ENCODE measurements at places on chromosomes 3 and 15.

GRCh38 chr3:24161841-24162240 is 216.8 kb downstream of the NR1D2 start:
- no peak for DNase-seq

DNA sequence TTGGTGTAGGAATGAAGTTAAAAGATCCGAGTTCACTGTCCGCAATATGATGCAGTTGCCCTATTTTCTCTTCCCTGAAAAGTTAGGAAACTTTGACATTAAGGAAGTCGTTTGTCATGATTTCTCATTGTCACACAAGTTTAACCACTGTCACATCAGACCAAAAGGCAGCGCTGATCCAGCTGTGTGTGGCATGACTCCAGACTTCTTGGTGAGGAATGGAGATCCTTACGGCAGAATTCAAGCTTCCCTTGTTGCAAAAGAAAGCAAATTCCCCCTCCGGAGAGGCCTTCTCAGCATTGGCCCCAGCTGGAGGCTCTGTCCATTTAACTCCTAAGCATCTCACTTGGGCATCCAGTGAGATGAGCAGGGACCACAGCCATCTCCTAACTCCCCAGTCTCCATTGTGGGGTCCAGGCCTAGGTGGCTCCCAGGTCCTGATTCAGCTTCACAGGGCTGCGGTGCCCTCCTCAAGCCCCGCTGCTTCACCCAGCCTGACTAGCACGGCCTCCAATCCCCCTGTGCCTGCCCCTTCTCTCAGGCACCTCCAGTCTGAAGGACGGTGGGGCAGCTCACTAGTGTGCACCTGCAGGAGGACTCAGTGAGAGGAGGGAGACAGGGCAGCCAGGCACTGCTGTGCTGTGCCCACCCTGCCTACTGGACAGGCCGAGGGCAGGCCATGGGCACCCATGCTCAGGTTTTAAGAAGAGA is 159.5 kb downstream of the CHSY1 start:
- no peak for DNase-seq

DNA sequence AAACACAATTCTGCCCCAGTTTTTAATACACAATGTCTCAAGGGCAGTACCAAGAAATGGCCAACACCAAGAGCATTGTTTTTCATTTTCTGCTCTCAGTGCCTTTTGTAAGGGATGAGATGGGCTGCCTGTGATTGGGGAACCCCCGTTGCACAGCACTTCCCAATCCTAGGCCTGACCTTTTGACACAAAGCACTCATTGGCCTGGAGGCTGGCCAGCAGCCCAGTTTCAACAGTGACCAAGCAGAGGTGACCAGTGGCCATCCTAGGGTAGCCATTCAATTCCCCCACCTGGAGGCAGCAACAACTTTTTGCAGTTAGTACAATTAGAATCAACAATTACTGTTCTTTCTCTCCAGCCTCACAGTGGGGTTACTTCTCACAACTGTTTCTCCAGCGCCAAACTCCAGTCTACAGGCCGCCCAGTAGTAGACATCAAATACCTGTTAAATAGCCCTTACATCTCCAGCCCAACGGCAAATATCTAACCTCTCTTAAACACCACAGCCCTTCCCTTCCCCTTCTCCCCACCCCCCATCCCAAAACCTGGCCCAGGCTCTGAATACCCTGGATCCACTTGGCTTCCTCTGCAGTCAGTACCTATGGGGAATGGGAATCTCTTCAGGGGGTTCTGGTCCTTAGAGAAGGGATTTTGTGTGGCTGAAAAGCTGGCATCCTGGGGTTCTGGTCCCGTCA is 8.9 kb upstream of the LRRC2 start:
- DNase-seq = no peak

GRCh38 chr3:64685331-64685799 is 2.4 kb downstream of the ADAMTS9 start:
- no peak for DNase-seq

All from activated T-cell treated with anti-CD3 and anti-CD28 coated beads for 48 hours (primary cell).